ENCODE measurements at places on chromosomes 6 and 20.

GRCh38 chr20:48456366-48457192, 371.2 kb downstream of the PREX1 start:
- no peak for DNase-seq

DNA sequence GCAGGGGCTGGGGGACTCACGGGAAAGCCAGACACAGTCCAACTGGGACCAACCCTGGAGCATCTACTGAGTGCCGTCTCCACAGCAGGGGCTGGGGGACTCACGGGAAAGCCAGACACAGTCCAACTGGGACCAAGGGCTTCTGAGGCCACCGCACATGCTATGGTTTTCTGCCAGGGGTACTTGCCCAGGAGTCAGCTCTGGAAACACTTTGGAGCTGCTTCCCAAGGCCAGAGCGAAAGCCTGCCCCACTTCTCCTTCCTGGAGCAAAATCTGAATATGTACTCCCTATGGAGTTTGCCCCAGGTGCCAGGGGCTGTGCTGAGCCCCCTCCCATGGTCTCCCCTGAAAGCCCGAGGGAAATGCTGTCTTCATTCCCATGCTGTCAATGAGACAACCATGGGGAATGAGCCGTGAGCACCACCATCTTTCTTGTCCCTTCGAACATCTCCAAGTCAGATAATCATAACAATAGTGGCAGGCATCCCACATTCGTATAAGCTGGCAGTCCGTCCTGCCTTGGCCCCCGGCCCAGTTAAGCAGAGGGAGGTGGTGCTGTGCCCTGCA, 18.5 kb downstream of the PCK1 start:
- no peak for DNase-seq

DNA sequence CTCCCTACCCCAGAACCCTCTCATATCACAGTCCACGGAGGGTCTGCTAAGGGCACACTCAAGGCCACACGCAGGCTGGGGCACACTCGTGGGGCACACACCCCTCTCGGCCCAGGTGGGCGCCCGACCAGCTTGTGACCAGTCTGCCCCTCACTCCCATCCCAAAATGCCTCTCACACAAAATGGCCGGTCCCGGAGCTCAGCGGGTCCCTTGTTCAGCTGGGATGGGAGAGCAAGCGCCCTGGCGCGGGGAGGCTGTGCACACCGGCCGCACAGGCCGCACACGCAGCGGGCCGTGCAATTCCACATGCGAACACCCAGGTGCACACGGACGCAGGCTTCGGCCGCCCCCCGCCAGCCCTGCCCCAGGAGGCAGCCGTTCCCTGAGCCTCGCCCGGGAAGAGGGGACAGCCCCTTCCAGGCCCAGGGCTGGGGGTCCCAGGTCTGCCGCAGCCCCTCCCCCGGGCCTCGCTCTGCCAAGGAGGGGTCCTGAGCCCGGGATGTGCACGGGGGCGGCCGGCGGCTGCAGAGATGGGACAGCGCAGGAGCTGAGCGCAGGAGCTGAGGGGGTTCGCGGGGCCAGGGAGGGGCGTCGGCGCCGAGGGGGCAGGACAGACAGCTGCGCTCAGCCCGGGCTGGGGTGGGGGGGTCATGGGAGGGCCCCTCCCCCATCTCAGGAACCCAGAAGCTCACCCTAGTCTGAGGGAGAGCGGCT, 1.3 kb downstream of the KCNQ2 start:
- DNase-seq, result no peak

GRCh38 chr20:53940360-53940702, 130.1 kb downstream of the BCAS1 start:
- no peak for DNase-seq

DNA sequence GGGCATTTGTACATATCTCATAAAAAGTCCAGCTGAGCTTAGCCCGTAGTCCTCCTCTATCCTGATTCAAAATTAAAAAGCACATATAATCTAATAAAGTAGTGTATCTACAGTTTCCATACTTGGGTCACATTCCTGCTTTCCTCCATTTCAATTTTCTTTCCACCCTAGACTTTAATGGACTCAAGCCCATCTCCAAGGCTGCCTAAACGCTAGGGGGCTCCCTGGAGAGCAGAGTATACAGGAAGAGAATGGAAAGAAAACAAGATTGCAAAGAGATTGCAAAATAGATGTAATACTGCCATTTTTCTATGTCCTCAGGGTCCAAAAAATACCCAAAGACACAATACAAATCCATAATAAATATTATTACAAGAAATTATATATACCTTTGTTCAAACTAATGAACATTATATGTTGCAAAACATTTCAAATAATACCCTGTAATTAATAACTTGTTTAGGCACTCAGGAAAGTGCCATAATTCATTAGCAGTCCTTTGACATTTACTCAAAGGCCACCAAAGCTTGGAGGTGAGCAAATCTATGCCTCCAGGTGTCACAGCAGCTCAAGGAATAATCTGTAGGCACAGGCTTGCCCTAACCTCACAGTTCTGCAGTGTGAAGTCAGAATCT, 2.4 kb upstream of the MCM3 start:
- peak; percentile 94 for DNase-seq

- no peak for DNase-seq
These were observed 25.0 kb upstream of the STX16 start for GRCh38 chr20:58626051-58626450.

DNA sequence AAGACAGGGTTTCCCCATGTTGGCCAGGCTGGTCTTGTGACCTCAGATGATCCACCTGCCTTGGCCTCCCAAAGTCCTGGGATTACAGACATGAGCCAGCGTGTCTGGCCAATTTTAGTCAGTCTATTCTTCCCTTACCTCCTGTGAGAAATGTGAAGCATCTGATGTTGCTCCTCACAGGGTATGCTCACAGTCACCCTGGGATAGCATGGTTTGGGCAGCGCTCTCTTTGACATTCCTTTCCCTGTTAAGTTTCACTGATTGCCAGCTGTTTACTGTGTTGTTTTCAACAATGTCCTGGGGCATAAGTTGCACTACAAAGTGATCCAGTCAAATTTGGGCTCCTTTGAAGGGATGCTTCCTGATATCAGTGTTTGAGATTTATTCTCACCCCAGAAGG, 13.1 kb downstream of the CDC5L start:
- DNase-seq, result no peak

GRCh38 chr6:36851149-36851614, 11.9 kb upstream of the CPNE5 start:
- DNase-seq, result peak; percentile 72

- DNase-seq, result no peak
These were observed 14.0 kb upstream of the MOCS1 start for GRCh38 chr6:39948199-39948791.

- DNase-seq, result no peak
These were observed 235.1 kb downstream of the ZFAND3 start for GRCh38 chr6:38054527-38055202.

GRCh38 chr6:95128947-95129346, 448.4 kb upstream of the MANEA start:
- no peak for DNase-seq

DNA sequence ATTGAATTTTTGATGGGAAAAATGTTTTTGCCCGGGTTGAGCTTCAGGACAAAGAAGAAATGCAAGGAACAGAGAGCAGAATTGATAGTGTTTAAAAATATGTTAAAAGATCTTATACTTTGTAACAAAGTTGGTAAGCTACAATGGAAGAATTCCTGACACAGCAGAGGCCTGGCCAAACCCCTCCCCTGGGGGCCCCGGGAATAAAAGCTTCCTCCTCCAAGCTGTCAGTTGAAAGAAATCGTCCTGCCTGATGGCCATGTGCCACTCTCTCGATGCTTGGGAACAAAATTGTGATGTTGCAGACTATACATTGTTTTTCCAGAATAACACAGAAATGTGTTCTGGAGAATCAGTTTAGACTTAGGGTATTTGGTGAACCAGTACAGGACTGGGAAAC, 14.2 kb upstream of the TOX2 start:
- DNase-seq, result no peak

DNA sequence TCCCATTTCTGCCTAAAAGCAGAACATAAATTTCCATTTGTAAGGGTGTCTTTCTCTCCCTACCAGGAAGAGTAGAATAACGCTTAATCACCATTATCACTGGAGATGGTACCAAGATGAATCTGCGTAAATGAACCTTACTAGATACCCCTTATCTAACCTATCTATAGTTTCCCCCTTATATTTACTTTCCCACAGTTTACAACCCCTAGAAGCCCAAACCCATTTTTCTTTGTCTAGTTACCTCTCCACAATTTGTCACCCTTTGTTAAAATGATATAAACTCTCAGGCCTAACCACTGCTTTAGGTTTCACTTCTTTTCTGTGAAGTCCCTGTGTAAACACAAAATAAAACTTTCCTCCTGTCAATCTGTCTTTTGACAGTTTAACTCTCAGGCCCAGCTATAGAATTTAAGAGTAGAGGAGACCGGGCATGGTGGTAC, 45.5 kb downstream of the PCNA start:
- no peak for DNase-seq

- DNase-seq, result no peak
These were observed 33.3 kb downstream of the CYP24A1 start for GRCh38 chr20:54140486-54140885.

GRCh38 chr20:57999465-58000111, 228.9 kb downstream of the ANKRD60 start:
- no peak for DNase-seq

DNA sequence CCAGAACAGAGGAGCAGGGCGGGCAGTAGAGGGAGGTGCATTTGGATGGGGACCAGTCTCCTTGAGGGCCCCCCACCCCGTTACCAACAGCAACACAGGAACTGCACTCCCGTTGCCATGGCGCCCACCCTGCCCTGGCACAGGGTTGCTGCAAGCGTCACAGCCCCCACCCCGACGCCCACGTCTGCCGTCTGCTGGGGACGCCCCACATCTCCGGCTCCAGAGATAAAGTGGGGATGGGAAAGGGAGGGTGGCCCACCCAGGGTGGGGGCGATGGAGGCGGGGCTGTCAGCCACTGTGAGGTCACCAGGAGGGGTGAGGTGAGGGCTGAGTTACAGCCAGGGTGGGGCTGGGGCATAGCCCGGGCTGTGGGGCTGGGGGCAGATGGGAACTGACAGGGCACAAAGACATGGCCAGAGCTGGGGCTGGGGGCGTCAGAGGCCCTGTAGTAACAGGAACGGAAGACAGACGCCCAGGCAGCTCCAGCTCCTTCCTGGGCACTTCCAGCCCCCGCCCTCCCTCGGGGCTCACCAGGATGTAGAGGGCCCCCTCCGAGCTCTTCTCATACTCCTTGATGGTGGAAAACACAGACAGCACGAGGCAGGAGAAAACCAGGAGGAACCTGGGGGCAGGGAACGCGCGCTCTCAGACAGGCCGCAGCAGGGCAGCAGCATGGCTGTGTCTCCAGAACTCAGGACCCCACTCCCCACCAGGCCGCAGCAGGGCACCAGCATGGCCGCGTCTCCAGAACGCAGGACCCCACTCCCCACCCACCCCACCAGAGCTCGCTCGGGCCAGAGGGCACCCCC, 26.0 kb downstream of the KCNQ2 start:
- DNase-seq, result no peak

DNA sequence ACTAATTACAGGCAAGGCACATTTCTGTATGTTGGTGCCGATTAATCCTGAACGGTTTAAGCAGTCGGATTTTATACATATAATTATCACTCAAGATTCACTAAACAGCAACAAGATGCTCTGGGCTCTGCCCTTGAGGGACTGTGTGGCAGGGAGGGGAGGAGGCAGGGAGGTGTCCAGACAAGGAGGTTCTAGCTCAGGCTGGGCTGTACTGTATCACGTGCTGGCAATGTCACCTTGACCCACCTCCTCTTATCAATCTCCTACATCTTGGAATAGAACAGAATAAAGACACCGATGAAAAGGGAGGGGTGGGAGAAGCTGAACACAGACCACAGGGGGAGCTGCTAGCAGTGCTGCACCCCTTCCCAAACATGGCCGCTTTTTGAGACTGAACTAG, 65.7 kb downstream of the LRFN2 start:
- no peak for DNase-seq

- DNase-seq, result peak; percentile 40
These were observed 155.4 kb downstream of the NRN1 start for GRCh38 chr6:5851261-5851757.

- no peak for DNase-seq
These were observed 56.1 kb downstream of the ADGRG6 start for GRCh38 chr6:142357879-142358278.

DNA sequence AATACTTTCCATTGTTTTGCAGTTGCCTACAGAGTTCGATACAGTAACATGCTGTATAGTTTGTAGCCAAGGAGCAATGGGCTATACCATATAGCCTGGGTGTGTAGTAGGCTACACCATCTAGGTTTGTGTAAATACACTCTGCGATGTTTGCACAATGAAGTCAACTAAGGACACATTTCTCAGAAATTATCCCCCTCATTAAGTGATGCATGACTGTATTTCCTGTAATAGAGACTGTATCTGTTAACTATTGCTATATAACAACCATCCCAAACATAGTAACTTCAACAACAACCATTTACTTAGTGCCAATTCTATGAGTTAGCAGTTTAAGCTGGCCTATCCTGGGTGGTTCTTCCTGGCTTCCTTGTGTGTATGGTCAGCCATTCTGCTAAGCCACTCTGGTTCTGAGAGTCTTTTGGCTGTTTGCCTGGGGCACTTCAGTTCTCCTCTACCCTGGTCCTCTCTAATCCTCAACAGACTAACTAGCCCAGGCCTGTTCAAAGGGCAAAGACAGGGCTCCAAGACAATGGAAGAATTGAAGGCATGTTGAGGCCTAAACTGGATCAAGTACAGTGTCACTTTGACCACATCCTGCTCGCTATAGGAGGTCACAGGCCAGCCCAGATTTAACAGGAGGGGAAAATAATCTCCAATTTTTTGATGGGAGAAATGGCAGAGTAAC, 124.0 kb downstream of the PLCB1 start:
- DNase-seq, result peak; percentile 96

- no peak for DNase-seq
These were observed 40.1 kb upstream of the NNAT start for GRCh38 chr20:37480919-37481318.

GRCh38 chr6:22926790-22927354, 357.5 kb downstream of the HDGFL1 start:
- peak; percentile 64 for DNase-seq

- no peak for DNase-seq
These were observed 1.2 kb downstream of the NAA20 start for GRCh38 chr20:20018366-20018765.

DNA sequence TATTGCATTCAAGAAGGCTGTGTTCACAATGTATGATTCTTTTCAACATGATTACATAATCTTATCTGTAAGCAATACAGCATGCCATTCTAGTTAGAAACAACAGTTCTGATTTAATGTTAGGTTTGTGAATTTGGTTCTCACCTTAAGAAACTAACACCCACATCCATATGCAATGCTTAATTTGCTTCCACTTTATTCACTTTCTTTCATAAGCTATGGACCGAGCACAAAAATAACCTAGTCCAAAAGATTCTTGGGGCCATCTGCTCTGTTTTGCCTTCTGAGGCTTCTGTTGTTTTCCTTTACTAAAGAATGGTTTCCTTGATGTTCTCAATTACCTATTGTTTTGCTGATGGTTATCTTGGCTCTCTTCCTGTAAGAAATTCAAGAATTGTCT, 258.2 kb downstream of the EYS start:
- DNase-seq, result no peak
